NCI-H510A treated with DMSO at 0.1 percent for 48 hours (cell line): ENCODE measurements at places on chromosomes 16 and 17.

DNA sequence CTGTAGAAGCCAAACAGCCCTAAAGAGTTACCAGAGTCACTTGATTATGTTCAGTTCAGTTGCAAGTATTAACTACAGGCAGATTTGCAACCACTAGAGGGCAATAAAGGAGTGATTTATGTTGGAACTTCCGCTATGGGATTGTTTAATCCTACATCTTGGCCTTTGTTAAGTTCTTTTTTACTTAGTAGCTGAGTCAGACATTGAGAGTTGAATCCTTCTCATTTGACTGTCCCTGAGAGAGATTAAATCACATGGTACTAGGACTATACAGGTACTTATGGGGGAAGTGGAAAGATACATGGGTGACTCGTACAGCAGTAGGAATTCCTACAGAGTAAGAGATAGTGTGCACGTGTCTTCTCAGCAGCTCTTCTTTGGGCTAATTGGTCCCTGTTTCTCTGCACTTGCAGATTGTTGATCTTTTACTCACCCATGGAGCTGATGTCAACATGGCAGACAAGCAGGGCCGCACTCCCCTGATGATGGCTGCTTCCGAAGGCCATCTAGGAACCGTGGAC, 40.3 kb downstream of the CYB561 start:
- peak; percentile 80 for DNase-seq

GRCh38 chr17:63946440-63947363, 14.6 kb upstream of the CD79B start:
- DNase-seq, result peak; percentile 18

- DNase-seq, result no peak
These were observed 1.4 kb upstream of the DYNLL2 start for GRCh38 chr17:58081646-58082340.

DNA sequence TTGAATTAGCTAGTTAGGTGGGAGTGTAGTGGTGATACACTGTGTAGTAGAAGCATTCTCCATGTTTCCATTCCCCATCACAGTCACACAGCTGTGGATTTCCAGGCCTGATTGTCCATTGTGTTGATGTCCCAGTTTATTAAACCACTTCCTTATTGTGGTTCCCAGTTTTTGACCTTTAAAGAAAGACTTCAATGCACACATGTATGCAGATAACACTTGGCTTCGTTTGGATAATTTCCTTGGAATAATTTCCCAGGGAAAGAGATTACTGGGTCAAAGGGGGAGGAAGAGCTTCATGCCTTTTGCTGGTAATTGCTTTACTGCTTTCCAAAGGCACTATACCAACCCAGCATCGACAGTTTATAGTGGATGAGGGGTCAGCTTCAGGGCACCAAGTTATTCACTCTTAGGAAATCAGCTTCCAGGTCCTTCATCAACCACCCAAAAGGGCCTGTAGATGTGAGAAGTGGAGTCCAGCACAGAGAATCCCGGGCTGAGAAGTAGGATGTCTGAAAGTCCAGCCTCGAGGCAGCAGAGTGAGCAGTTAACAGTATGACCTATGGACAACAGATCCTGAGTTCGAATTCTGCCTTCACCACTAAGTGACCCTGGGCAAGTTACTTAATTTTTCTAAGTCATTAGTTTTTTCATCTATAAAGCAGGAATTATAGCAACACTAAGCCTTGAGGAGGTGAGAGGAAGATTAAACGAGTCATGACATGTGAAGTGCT, 31.3 kb upstream of the TNS4 start:
- DNase-seq, result no peak

GRCh38 chr16:29304251-29304650, 102.3 kb downstream of the NPIPB11 start:
- DNase-seq, result no peak

- no peak for DNase-seq
These were observed 9.1 kb upstream of the CRYBA1 start for GRCh38 chr17:29237476-29238132.

DNA sequence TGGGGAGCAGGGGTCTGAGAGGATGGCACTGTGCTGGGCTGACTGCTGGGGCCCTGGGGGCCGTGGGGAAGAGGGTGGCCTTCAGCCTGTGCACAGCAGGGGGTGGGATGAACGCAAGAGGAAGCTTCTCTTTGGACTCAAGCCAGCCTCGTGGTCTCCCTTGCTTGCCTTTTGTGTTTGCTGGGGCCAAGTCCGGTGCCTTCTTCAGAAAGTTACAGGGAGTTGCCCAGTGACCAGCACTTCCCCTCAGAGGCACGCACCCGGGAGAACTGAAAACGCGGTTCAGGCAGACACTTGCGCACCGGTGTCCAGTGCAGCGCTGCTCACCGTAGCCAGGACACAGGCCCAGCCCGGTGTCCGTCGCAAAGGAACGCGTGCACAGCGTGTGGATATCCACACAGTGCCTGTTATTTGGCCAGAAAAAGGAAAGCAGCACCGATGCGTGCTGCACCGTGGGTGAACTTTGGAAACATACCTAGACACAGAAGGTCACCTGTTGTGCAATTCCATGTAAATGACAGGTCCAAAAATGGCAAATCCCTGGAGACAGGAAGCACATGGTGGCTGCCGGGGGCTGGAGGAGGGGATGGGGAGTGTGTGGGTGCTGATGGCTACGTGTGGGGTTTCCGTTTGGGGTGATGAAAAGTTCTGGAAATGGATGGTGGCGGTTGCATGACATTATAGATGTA, 29.4 kb upstream of the NUDT16L1 start:
- no peak for DNase-seq

GRCh38 chr16:12575288-12575687, 228.4 kb downstream of the CPPED1 start:
- peak; percentile 22 for DNase-seq

- no peak for DNase-seq
These were observed 2.0 kb downstream of the KRT20 start for GRCh38 chr17:40883031-40883430.

DNA sequence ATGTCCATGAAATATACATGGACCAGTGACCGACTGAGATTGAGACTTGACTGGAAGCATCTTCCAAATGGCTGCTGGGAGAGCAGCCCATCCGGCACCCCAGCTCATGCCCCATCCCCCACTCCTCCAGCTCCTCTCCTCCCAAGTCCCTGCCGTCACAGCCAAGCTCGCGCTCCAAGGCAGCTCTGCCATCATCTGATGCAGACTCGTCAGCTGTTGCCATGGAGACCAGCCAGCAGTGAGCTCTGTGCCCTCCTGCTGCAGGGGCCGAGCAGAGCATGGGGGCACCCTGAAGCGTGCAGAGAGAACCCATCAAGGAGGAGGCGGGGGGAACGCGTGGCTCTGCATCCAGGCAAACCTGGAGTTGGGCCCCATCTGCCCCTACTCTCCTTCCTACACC, 74.5 kb upstream of the TNRC6C start:
- peak; percentile 56 for DNase-seq

- no peak for DNase-seq
These were observed 7.0 kb downstream of the MT2A start for GRCh38 chr16:56615353-56615752.

DNA sequence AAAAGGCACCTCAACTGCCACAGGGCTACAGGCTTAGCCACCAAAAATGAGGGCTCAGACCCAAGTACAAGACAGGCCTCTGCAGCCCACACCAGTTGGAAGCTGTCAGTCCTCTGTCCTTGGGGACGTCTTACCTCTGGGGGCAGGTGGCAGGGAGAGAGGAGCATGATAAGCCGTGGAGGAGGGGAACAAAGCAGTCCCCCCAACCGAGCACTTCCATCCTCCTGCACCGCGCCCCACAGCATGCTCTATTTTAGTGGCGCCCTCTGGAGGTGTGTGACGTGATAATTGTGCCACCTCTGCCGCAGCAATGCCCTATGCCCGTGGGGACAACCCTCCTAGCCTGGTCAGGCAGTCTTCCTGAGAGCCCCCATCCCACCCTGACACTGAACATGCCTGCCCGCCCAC, 13.6 kb downstream of the G6PC3 start:
- DNase-seq, result no peak

DNA sequence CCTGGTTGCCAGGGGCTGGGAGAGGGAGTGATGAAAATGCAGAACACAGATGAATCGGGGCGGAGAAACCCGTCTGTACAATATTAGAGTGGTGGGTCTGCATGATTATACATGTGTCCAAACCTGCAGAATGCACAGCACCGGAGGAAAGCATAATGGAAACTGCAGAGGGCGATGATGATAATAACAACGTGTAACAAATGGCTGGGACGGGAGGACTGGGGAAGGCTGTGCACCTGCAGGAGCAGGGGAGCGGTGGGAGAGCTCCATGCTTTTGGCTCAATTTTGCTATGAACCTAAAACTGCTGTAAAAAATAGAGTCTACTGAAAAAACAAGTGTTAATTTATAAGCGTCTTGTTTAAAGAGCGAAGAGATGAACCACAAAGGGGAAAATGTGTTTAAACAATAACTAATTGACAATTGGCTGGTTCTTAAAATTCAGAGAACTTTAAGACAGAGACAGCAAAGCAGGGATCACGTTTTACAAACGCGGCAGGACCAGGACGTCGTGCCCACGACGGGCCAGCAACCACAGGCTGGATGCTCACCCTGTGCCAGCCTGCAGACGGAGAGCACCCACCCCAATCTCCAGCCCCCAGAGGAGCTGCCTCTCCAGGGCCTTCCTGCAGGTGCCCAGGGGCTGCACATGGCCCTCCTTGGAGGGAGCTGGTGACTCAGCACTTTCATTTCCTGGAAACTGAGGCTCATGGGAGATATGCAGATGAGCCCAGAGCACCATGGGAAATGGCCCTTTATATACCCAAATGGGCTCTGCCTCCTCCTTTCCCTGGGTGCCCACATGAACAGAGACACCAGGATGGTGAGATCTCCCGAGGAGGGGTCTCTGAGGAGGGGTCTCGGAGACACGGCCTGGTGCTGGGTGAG, at the start of gene TEX19:
Gene TEX19, plus strand, starts transcription at position 783 of the 886 bp plus-strand sequence. CDS start 2,904 bp downstream, outside the sequence.
- peak; percentile 30 for DNase-seq

GRCh38 chr16:54199487-54200160, 87.0 kb downstream of the IRX3 start:
- DNase-seq, result no peak

GRCh38 chr16:49545741-49546448, 172.3 kb downstream of the C16orf78 start:
- DNase-seq, result no peak

GRCh38 chr17:65514082-65514481, 47.4 kb downstream of the AXIN2 start:
- DNase-seq, result no peak

- DNase-seq, result no peak
These were observed 56.7 kb upstream of the MED9 start for GRCh38 chr17:17420082-17420481.

- no peak for DNase-seq
These were observed 2.0 kb downstream of the CD79B start for GRCh38 chr17:63929860-63930766.

- DNase-seq, result no peak
These were observed at the start of gene FBXL19 for GRCh38 chr16:30923554-30924075. Gene FBXL19, plus strand, starts transcription at chr16:30923572. Its CDS starts 2,183 bp downstream, at chr16:30925755.

- no peak for DNase-seq
These were observed 4.5 kb downstream of the ABCC3 start for GRCh38 chr17:50638966-50639713.
